ENCODE measurements at places on chromosomes 12 and 14. TPM values are rescaled to one million over a fixed set of nuclear protein-coding genes. Genes with fewer than 3 reads are reported as not detected.

- DNase-seq: no peak
Measured at GRCh38 chr14:28782301-28782700, 15.7 kb downstream of the FOXG1 start.

DNA sequence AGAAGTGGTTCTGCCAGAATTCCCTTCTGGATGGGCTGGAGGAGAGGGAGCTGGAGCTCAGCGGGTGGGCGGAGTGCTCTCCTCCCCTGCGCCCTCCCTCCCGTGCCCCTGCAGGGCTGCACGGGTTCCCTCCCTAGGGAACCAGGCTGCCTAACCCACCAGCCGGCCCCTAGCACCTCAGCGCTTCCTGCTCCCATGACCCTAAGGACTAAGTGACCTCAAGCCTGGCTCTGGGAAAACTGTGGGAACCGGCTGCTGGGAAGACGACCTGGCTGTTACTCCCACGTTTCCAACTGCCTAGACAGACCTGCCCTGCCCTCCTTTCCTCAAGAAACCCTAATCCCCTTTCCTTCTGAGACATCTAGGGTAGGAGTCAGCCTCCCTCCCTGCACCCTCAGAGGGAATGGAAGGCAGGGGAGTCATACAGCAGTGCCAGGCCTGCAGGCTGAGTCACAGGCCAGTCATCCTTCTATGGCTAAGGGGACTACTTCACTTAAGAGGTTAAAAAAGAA, 31.5 kb downstream of the SLC6A12 start:
- DNase-seq: peak; percentile 35

DNA sequence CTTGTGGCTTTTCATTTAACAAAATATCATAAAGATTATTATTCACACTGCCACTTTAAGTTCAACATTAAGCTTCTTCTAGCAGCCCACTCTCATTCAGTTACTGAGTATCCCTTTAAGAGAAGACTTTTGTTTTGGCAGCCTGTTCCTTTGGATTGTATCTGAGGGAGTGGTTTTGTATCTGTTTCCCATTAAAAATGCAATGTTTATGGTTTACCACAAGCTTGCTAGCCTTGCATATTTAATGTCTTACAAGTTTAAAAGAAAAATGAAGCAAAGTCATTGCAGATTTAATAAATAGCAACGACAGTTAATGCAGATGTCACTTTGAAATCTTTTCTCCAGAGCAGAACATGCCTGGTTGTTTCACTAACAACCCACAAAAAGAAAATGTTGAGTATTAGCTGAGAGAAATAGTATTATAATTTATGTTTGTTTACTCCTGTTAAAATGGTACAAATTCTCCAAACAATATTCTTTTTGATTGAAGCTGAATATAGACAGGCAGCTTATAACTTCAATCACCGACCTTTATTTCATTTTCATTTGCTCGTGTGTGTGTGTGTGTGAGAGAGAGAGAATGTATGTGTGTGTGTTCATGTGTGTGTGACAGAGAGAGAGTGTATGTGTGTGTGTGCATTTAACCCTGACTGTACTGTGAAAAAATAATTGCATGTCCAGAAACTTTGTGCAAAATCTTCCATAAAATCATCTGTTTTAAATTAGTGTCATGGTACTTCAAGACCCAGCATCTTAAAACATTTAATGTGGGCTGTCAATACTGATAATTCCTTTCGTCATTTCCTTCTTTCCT, 1.8 kb downstream of the DCN start:
- no peak for DNase-seq

- DNase-seq: no peak
Measured at GRCh38 chr12:56288705-56289387, 11.3 kb downstream of the CS start.

- DNase-seq: no peak
Measured at GRCh38 chr12:24469089-24469488, 479.8 kb downstream of the BCAT1 start.

YLPM1 gene
- 12.9 TPM for polyA plus RNA-seq

DNA sequence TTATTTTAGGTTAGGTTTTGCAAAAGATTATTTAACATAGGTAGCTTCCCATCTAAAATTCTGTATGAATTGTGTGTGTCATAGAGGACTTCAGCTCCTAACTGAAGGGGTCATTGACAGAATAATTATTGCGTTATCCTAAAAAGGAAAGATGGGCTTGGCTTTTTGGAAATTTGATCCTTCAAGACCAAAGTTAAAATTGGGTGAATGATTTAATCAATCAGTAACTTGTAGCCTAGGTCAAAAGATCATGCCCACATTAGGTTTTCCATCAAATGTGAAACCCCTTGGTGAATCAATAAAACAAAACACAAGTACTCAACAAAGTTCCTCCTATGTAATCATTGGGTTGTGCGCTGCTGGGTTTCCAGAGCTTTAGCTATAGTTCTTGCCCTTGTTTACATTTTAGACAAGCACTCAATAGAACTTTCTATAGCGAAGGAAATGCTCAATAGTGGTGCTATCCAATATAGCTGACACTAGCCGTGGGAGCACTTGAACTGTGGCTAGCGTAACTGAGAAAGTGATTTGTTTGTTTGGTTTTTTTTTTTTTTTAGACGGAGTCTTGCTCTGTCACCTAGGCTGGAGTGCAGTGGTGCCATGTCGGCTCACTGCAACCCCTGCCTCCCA, 37.6 kb upstream of the ARHGAP5 start:
- no peak for DNase-seq

TAS2R46 gene
- not detected for polyA plus RNA-seq

DNA sequence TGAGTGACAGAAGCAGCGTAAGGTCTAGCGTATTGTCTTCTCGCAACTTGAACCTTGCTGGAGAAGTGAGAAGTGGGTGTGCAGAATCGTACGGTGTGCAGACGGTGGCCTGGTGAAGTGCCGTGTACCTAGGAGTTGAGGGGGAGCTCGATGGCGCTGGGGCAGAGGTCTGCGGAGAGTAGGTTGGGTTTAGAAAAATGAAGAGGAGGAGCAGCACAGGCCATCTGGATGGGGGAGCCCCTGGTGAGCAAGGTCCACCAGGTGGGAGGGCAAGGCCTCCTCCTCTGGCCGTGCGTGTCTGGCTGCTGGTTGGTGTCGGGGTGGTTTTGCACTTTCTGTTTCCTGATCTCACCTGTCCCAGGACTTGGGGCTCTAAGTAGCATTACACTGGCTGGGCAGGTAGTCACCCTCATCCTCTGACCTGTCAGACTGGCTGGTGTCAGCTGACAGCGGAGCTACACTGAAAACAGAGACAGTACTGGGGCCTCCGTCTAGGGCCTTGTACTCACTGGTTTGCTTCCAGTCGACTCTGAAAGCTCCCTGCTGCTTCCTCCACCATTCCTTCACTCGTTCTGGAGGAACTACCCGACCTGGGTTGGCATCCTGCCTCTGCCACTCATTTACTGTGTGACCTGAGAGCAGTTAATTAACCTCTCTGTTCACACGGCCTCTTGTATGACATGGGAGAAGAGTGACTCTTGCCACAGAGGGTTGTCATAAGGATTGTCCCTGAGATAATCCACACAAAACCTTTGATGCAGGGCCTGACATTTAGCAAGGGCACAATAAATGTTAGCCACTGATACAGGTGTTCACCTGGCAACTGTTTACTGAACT, 228.3 kb downstream of the SLC41A2 start:
- DNase-seq: no peak

SCFD1 gene
- polyA plus RNA-seq: 56.2 TPM

GRCh38 chr12:24038211-24038997, 88.9 kb upstream of the SOX5 start:
- DNase-seq: no peak

MYBPC1 gene
- not detected for polyA plus RNA-seq

CLEC4D gene
- not detected for polyA plus RNA-seq

IL23A gene
- polyA plus RNA-seq: 8.2 TPM

MDGA2 gene
- not detected for polyA plus RNA-seq

DNA sequence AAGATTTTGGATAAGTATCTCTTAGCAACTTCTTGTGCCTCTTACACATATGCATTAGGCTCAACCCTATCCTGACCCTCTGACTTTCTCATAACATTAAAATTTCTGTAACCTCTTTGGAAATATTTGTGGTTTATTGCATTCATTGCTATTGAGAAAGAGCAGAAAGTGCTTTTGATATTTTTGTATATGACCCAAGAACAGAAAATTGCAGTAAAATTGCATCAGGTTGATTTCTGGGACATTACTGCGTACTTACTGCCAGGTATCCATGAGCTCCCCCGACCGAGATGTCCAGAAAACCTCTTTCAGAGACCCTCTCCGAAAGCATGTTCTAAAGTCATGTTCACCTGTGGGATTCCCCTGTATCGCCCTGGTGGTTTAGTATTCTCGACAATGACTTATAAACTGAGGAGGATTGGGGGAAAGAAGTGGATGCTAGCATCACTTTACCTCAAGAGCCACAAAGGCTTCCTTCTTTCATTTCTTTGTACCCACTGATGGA, 14.5 kb upstream of the IL22 start:
- DNase-seq: peak; percentile 38

TAS2R9 gene
- not detected for polyA plus RNA-seq

BORCS5 gene
- 6.8 TPM for polyA plus RNA-seq

DNA sequence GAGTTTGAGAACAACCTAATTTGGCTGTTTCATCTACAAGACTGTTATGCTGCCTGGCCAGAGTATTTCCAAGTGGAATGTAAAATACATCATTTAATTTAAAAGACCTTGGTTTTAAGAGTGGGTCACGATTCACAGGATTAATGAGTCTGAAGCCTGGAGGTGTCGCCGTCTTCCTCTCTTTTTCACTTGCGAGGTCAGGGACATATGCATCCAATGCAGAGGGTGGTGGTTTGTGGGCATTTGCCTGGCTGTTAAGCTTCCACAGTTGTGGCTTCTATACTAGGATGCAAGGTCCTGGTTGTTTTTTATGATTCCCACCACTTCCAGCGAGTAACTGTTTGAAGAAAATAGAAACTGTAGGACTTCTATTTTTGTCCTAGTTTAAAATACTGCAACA, 22.8 kb upstream of the RASSF3 start:
- no peak for DNase-seq

TWF1 gene
- polyA plus RNA-seq: 53.4 TPM

- no peak for DNase-seq
Measured at GRCh38 chr12:113369391-113369985, 11.1 kb downstream of the PLBD2 start.

GRCh38 chr14:88129306-88130056, 124.5 kb downstream of the GPR65 start:
- DNase-seq: peak; percentile 61

GRCh38 chr14:72640911-72641485, 252.9 kb downstream of the DPF3 start:
- no peak for DNase-seq

- DNase-seq: peak; percentile 29
Measured at GRCh38 chr12:96034621-96035282, 635 bp downstream of the LTA4H start.

- no peak for DNase-seq
Measured at GRCh38 chr12:23536293-23536692, 413.2 kb downstream of the SOX5 start.

RNASE2 gene
- not detected for polyA plus RNA-seq

DNA sequence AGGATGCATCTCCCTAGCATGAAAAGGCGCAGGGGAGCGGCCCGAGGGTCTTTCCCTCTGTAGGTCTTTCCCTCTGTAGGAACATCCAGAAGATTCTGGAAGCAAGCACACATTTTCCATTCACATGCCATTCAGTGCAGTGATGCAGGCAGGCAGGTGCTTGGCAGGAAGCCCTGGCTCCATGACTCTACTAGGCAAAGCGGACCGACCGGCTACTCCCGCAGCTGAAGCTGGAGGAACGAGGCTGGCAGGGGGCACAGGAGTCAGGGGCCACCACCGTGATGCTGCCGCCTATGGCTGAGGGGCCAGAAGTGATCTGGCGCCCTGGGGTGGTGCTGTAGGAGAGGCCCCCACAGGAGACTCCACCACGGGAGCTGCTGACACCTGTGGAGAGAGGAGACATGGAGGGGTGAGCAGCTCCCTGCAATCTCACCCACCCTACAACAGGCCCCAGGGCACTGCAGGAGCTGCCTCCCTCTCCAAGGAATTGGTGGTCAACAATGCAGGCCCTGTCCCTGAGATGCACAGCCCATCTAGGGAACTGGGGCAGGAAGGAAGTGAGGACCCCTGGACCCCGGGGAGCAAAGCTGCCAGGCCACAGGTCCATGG, 6.5 kb downstream of the KRT85 start:
- no peak for DNase-seq

DNA sequence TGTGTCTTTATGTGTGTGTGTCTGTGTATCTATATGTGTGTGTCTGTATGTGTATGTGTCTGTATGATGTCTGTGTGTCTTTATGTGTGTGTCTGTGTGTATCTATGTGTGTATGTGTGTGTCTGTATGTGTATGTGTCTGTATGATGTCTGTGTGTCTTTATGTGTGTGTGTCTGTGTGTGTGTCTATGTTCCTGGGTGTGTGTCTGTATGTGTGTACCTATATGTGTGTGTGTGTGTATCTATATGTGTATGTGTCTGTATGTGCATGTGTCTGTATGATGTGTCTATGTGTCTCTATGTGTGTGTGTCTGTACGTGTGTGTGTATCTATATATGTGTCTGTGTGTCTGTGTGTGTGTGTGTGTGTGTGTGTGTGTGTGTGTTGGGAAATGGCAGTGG, 19.0 kb upstream of the CD9 start:
- DNase-seq: no peak

DNA sequence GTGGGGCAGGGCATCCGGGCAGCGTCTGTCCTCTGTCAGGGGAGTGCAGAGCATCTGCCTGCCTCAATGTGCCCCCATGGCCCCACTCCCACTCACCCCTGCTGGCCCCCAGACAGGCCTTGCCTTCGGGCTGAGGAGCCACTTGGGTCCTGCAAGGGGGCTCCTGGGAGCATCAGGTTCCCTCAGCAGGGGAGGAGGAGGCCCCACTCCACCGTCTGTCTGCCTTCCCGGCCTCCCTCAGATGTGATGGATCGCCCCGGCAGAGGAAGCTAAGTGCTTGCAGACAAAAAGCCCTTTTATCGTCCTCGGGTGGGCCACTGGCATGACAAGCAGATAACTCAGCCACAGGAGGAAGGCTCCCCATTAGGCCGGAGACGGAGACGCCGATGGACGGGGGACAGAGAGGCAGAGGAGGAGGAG, 35.1 kb downstream of the NCOR2 start:
- no peak for DNase-seq

DNA sequence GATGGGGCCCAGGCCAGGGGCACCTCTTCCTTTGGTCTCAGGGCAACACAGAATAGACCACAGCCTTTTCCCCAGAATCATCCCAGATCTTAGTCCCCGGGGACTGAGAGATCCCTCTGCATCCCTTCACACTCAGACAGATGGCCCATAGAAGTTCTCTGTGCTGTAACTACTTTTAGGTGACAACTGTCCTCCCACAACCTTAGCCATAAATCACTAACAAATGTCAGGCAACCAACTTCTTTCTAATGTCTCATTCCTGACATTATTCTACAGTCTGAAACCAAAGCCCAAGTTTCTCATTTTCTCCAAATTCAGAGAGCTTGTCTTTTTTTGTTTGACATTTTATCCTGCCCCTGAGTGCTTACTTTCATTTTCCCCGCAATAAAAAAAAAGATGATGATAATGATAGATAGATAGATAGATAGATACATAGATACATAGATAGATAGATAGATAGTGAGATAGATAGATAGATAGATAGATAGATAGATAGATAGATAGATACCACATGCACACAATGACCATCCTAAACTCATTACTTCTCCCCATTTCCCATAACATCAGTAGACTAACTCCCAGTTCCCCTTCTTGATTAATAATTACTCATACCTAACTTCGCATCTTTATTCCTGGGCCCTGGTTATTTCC, 28.6 kb downstream of the DUSP6 start:
- no peak for DNase-seq

NYNRIN gene
- 4.7 TPM for polyA plus RNA-seq

Measured in foreskin keratinocyte (primary cell).